ENCODE measurements at places on chromosomes 13 and 19.

DNA sequence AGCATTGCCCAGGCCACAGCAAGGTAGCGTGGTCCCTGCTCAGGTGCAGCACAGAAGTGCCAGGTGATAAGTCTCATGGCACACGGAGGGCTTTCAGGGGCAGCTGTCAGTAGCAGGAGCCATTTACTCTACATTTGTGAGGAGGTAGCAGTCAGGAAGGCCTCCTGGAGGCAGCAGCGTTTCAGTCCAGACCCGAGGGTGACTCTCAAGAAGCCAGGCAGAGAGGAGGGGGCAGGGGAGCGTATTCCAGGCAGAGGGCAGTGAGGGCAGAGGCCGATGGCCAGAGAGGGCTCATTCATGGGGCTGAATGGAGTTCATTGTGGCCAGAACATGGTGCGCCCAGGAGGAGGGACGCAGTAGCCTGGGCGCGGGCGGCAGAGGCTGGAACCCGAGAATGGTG is 8.9 kb downstream of the PIAS4 start:
- DNase-seq: no peak

DNA sequence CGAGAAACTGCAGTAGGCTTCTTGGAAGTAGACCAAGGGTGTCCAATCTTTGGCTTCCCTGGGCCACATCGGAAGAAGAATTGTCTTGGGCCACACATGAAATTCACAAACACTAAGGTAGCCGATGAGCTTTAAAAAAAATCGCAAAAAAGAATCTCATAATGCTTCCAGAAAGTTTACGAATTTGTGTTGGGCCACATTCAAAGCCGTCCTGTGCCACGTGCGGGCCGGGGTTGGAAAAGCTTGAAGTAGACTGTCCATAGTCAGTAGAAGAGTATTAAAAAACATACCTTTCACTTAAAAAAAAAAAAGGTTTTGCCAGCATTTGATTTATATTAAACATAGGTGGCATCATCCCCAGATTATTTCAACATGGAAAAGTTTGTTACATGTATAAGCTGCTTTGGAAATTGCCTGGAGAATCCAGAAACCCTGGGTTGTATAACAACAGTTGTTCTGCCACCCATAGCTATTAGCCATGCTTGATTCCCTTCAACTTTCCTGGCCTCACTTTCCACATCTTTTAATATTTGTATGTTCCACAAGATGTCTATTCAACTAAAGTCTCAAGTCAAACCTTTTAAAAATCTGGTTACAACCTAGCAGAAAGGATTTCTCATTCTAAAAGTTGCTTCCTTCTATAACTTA is 1.0 kb downstream of the IFT88 start:
- no peak for DNase-seq

GRCh38 chr19:17376935-17377600 is at the start of gene PLVAP:
Gene PLVAP, minus strand, starts transcription at chr19:17377342. Its CDS starts 54 bp downstream, at chr19:17377288.
- no peak for DNase-seq

DNA sequence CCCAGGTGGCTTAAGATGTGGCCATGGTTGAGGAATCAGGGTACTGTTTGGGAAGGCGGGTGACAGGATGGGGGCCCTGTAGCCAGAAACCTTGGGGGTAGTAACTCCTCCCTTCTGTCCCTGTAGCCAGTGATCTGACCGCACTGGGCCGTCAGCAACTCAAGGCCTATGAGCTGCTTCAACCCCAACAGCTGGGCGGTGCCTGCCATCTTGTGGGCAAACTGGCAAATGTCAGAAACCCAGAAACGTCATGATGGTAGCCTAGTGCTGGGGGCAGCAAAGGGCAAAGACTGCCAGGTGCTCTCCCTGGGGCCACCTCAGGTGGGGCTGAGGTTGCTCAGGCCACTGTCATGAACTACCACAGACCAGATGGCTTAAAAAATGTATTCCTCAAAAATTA is 3.5 kb downstream of the COPE start:
- DNase-seq: no peak

- DNase-seq: no peak
Measured at GRCh38 chr13:48511621-48512230, 21.2 kb downstream of the RCBTB2 start.

- no peak for DNase-seq
Measured at GRCh38 chr13:96089749-96090239, at the start of gene HS6ST3. Gene HS6ST3, plus strand, starts transcription at chr13:96090107.

- DNase-seq: no peak
Measured at GRCh38 chr13:40334616-40335015, 331.8 kb downstream of the FOXO1 start.

DNA sequence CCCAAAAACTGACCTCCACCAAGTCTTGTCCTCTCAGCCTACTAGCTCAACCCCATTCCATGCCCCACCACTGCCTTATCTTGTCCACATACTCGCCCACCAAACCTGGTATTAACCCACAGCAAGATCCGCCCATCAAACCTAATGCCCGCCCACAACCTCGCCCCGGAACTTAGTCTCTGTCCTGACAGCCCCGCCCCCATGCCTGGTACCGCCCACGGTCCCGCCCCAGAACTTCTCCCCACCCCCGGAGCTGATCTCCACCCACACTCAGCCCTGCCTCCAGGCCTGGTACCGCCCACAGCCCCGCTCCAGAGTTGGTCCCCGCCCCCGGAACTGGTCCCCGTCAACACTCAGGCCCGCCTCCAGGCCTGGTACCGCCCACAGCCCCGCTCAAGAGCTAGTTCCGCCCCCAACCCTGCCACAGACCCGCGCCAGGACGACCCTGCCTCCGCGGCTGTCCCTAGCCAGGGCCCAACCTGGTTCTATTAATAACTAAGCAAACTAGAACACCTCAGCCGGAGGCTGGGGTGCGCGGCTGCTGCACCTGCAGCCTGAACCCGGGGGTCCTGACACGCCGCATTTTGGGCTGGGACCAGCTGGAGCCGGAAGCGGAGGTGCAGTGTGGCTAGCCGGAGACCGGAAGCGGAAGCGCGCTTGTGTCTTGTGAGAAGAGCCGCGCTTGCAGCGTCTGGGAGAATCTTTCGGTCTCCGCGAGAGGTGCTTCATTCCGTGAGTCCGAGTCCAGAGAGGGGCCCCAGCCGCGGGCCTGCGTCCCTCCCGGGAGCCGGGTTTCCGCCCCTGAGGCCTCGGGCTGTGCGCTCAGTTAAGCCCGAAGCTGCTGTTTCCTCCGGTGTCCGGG is at the start of gene ZNF557:
Gene ZNF557, plus strand, starts transcription at position 662 of the 862 bp plus-strand sequence. CDS start 5,372 bp downstream, outside the sequence.
- peak; percentile 75 for DNase-seq

DNA sequence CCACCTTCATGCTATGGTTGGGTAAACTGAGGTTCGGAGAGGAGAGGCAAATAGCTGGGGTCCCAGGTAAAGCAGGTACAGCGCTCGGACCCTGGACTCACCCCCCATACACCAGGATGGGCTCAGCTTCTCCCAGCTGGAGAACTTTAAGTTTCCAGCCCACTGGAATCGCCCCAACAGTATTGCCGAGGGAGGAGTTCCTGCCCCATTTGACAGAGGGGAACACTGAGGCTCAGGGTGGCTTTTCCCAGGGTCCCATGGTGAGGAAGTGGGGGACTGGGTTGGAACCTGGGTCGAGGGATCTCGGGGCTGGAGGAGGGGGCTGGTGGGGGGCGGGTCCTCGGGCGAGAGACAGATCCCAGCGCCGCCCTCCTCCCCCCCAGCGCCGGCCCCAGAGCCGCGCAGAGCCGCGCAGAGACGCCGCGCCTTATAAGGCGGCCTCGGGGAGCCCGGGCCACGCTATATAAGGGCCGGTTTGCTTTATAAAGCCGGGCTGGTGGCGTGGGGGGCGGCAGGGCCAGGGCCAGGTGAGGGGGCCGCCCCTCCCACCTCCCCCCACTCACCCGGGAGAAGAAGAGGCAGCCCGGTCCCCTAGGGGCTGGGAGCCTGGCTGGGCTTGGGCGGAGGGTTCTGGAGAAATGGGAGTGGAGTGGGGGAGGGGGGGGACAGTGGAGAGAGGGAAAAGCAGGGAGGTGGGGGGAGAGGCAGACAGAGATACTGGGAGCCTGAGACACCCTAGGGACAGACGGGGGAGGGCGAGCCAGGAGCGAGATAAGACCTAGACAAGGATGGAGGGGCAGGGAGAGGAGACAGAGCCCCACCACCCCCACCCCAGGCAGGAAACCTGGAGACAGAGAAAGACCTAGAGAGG is 1.1 kb downstream of the CNN1 start:
- DNase-seq: no peak

DNA sequence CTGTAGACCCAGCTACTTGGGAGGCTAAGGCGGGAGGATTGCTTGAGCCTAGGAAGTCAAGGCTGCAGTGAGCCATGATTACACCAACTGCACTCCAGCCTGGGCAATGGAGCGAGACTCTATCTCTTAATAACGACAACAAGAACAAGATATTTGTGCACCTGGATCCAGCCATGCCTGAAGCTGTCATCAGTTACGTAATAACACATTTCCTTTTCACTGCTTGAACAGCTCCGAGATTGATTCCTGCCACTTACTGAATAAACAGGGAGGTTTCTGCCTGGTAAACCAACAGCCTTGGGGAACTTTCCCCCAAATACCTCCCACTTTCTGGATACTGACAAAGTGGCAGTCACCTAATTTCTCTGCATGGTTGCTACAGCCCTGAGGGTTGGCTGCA is 5.4 kb downstream of the KANK2 start:
- DNase-seq: no peak

DNA sequence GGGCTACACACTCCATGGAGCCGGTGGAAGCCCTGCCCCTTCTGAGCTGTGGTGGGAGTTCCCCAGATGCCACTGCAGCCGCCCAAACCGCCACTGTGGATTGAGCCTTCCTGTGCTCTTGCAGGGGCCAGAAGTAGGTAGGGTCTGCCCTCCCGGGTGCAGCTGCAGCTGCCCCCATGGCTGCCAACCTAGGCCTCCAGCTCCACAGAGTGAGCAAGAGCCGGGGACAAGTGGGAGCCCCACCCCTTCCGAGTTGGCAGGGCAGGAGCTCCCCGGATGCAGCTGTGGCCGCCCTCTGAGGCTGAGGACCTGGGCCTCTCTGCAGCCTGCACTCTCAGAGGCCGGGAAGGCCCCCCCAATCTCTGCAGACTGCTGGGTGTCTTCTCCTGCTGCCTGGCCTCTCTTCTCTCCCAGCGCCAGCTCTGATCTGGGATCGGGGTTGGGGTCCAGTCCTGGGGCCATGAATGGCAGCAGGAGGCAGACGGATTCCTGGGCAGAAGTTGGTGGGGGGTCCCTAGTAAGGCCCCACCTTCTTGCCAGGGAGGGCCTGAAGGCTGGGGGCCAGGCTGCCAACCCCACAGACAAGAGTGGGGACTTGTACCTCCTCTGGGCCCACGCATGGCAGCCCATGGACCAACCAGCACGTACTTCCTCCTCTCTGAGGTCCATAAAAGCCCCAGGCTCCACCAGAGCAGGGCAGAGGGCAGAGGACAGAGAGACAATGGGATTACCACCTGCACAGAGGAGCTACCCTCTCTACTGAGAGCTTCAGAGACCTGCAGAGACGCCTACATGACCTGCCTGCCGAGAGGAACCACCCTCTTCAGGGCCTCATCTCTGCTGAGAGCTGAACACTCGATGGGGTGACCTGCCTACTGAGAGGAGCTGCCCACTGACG is 28.9 kb downstream of the AP2S1 start:
- DNase-seq: no peak

DNA sequence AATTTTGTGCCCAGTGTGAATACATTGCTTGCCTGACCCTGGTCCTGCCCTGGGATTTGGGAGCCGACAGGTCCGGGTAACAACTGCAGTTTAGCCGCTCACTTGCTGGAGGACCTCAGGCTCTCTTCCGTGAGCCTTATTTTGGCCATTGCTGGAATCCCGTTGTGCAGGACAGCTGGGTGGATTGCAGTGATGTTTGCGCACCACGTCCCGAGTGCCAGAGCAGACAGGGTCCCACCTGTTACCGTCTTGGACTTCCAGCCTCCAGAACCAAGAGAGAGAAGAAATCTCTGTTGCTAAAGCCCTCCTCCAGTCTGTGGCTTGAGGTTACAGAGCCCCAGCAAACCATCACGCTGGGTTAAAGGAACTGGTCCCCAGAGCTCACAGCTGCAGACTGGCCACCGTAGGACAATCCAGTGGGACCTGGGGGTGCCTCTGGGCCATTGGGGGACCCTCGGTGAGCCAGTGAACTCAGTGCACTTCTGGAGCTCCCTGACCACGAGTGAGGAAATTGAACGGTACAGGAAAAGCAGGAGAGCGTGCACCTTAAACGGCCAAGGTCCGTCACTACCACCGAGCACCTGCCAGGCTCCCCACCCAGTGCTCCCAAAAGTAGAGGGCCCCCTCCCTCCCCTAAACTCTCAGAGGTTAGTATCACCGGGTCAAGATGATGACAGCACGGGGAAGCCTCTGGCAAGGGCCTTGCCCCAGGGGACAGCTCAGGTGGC is 92.9 kb downstream of the GNG7 start:
- no peak for DNase-seq

- DNase-seq: no peak
Measured at GRCh38 chr13:110676595-110677587, 29.0 kb downstream of the CARS2 start.

- no peak for DNase-seq
Measured at GRCh38 chr13:32845952-32846950, 170.0 kb upstream of the KL start.

GRCh38 chr13:90910018-90910639 is 437.4 kb upstream of the MIR17HG start:
- no peak for DNase-seq

DNA sequence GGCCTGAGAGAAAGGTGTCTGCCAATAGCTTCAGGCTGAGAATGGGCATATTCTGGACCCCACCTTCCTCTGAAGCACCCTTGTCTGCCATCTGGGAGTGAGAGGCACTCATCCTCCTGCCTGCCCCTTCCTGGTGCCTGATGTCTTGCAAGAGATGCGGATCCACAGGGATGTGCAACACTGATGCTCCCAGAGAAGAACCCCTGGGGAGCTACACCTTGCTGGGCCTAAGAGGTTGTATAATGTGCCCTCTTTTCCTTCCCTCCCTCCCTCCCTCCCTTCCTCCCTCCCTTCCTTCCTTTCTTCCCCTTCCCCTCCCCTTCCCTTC is 34.6 kb downstream of the ADPRHL1 start:
- no peak for DNase-seq

DNA sequence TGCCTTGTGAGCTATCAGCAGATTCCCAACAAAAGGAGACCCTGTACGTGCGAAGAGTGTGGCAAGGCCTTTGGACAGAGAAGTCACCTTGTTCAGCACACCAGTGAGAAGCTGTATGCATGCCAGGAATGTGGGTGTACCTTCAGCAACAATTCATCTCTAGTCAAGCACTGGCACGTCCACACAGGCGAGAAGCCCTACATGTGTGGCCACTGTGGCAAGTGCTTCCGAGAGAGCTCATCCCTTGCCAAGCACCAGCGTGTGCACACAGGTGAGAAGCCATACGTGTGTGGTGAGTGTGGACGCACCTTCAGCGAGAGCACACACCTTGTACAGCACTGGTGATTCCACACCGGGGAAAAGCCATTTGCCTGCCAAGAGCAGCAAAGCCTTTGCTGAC is 7.6 kb upstream of the ZSCAN22 start:
- peak; percentile 84 for DNase-seq

Measured in keratinocyte (primary cell).